Stimulated activated CD8-positive, alpha-beta memory T cell treated with anti-CD3 and anti-CD28 coated beads, Interleukin-7, amount 100 ng/mL, for 4 hours (primary cell): ENCODE measurements at places on chromosomes 1 and 21.

- DNase-seq, result no peak
Measured at GRCh38 chr1:233163696-233164095, 131.8 kb downstream of the PCNX2 start.

DNA sequence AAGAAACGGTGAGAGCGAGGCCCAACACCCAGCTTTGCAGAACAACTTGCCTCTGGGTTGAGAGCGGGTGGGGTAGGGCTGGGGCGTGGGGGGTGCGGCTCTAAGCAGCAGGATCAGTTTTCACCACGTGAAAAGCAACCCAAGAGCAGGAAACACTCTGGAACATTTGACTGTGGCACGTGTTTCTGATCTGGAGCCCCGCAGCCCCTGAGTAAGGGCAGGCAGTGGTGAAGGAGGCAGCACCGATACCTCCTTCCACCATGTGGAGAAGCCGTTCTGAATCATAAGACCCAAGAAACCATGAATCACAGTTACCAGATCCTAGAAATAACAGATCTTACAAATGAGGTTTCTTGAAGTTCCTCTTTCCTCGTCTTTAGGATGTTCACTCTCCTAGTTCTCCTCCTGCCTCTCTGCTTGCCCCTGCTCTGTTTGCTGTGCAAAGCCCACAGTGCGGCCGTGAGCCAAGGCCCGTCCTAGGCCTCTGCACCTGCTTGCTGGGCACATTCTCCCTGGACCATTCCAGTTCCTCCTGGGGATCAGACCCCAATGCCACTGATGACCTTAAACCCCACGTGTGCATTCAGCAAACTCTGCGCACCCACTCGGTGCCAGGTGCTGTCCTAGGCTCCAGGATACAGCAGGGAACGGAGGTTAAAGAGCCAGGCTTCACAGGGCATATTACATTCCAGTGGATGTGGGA is 31.9 kb downstream of the SLC1A7 start:
- DNase-seq, result no peak

GRCh38 chr1:26401891-26402290 is 8.7 kb upstream of the LIN28A start:
- no peak for DNase-seq

DNA sequence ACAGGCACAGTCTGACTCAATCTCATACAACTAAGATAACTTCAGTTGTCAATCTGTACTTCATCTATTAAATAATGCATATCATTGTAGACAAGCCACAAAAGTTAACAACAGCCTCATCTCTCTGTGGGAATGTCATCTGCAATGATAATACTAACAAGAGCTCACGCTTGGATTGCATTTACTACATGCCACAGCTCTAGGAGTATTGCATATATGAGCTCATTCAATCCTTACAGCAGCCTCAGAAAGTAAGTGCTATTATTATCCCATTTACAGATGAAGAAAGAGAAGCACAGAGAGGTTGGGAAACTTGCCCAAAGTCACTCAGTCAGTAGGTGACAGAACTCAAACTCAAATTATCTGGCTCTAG is 105.7 kb upstream of the GUCA2B start:
- DNase-seq, result no peak

DNA sequence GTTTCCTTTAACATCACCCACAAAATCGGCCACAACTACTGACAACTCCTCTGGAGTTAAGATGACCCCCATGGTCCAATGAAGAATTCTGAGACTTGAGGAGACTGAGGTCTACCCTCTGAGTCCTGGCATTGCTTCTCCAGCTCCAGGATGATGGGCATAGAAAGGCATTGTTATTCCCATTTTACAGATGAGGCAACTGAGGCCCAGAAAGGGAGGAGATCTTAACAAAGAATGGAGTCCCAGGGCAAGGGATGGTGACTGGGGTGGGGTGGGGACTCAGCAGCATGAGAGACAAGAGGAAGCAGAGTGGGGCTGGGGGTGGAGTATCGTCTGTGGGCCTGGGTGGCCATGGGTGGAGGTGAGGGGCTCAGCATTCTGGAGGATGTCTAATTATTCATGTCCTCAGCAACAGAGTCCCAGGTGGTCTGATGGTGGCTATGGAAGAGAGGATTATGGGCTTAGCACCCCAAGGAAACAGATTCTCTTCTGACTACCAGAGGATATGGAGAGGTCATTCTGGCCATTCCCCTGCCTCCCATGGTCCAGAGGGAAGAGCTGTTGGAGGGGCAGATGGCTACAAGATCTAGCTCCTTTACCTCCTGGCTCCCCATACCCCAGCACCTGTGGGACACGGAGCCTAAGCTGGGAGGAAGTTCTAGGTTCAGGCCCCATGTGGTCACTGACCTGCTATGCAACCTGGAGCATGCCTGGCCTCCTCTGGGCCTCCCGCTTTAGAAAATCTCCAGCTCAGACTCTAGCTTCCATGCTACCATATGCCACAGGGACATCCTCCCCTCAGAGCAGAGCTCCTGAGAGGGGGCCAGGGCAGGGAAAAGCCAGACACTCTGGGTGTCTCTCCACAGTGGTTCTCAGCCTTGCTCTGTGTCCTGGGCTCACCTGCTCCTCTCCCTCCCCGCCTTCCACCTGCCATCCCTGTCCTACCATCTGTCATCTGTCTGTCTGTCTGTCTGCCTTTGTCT is 37.4 kb upstream of the DMBX1 start:
- DNase-seq, result no peak

- DNase-seq, result no peak
Measured at GRCh38 chr1:221696718-221697461, 45.0 kb downstream of the DUSP10 start.

DNA sequence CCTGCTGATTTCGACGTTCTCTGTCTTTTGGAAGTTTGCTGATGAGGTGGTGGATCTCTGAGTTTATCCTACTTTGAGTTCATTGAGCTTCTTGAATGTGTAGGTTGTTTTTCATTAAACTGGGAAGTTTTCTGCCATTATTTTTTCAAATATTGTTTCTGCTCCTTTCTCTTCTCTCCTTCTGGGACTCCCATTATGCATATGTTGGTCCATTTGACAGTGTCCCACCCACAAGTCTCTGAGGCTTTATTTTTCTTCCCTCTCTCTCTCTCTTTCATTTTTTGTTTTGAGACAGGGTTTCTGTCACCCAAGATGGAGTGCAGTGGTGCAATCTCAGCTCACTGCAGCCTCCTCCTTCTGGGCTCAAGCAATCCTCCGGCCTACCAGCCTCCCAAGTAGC is 11.7 kb downstream of the TNFRSF18 start:
- DNase-seq, result no peak

DNA sequence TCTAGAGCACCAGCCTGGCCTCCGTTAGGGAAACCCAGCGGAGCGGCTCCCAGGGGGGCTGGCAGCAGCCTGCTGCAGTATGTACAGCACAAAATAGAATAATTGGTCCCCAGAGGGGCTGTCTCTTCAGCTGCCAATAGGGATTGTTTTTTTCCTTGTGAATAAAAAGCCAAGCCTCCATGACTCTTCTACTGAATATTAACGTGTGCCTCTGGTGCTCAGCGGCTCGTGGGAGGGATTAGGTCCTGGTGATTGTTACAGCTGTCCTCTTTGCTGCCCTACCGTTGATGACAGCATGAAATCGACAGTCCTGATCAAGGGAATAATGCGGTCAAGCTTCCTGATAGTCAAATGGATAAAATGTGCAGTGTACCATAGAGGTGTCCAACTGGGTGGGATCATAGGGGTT is 190.7 kb upstream of the RUNX1 start:
- DNase-seq, result no peak

GRCh38 chr1:9328201-9328600 is 35.5 kb downstream of the SPSB1 start:
- no peak for DNase-seq
